Jurkat, Clone E6-1 (cell line): ENCODE measurements at places on chromosomes 2 and 18.

- no peak for DNase-seq
Measured at GRCh38 chr2:51401546-51401945, 369.6 kb upstream of the NRXN1 start.

GRCh38 chr2:159211447-159212396, 74.8 kb downstream of the WDSUB1 start:
- no peak for DNase-seq

- no peak for DNase-seq
Measured at GRCh38 chr2:142930835-142931398, 53.5 kb downstream of the KYNU start.

DNA sequence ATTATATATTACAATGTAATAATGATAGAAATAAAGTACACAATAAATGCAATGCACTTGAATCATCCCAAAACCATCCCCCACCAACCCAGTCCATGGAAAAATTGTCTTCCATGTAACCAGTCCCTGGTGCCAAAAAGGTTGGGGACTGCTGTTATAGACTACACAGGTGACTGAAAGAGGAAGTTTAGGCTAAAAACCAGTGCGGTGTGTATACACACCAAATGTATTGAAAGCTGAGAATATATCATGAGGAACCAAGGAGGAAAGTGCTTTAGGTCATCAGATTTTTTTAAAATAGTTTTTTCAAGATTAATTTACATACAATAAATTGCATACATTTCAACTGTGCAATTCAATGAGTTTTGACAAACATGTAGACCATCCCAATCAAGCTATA, 20.5 kb upstream of the C1D start:
- no peak for DNase-seq

DNA sequence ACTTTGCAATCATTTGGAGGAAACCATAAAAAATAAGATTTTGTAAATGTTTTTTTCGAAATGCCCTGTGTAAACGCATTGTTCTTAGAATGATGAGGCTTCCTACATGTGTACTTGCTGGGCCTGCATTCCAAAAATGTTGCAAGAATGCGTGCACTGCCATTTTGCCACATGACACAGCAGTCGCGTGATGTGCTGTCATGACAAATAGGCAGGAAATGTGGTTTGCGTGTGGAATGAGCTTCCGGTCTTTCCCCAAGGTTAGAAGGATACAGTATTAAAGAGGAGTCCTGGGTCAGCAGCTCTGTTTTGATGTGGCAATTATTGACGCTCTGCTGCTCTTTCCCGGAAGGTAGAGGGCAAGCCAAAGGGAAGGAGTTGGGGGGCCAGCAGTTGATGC, 18.1 kb upstream of the SERPINB2 start:
- DNase-seq, result peak; percentile 35

GRCh38 chr2:195613922-195614321, 43.1 kb upstream of the SLC39A10 start:
- DNase-seq, result no peak

- no peak for DNase-seq
Measured at GRCh38 chr2:100941646-100942240, 60.3 kb upstream of the RPL31 start.

DNA sequence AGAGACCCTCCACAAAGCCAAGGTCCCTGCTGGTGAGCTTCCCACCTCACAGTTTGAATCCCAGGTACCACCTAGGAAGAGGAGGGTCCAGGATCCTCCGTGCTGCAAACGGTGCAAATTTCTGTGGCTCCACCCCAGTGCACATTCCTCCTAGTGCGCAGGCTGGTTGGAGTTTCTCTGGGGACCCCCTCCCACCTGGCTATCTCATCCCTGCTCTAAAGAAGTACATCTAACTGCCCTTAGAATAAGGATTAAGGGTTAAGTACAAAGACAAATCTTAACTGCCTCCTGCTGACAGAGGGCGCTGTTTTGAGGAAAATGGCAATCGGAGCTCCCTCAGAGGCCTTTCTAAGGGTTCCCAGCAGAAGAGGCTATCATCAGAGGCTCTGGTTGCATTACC, 109.6 kb upstream of the FSIP2 start:
- DNase-seq, result peak; percentile 30

DNA sequence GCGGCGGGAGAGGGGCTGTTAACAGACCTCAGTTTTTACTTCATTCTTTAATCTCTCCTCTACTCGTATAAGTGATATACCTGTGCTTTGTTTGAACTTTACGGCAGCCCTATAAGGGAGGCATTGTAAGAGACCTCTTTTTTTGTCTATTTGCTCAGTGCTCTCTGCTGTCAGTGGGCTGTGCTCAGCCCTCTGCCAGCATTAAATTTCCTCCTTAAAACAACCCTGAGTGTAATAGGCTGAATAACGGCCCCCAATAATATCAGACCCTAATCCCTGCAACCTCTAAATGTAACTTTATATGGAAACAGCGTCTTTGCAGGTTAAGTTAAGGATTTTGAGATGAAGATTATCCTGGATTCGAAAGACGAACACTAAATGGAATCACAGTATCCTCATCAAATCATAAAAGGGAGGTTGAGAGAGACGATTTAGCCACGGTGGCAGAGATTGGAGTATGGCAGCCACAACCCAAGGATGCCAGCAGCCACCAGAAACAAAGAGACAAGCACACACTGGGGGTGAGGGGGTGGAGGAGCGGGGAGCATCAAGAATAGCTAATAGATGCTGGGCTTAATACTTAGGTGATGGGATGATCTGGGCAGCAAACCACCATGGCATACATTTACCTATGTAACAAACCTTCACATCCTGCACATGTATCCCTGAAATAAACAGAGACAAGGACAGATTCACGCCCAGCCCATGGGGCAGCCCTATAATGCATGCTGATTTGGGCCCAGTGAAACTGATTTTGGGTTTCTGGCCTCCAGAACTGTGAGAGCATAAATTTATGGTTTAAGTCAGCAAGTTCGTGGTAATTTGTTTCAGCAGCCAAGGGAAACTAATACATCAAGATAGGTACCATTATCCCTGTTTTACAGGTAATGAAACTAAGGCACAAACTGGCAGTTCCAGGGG, 894 bp upstream of the FARSB start:
- DNase-seq, result no peak

GRCh38 chr2:118548880-118549488, 298.5 kb downstream of the EN1 start:
- DNase-seq, result no peak

DNA sequence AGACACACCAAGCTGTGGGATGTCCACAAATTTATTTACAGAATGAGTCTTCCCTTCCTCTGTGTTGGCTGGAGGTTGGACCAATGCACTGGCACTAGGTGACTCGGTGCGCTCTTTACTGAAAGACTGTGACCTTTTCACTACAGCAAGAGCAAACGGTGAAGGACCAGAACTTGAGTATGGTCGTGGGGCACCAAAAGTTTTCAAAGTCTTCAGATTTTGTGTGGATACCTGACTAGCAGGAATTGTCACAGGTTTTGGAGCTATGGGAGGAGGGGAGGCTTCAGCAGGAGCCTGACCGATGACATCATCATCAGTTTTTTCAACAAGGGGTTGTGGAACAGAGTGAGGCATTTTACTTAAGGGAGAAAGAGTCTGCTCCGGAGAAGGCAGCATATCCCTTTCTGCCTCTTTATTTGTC, 73.0 kb upstream of the GRB14 start:
- DNase-seq, result no peak

DNA sequence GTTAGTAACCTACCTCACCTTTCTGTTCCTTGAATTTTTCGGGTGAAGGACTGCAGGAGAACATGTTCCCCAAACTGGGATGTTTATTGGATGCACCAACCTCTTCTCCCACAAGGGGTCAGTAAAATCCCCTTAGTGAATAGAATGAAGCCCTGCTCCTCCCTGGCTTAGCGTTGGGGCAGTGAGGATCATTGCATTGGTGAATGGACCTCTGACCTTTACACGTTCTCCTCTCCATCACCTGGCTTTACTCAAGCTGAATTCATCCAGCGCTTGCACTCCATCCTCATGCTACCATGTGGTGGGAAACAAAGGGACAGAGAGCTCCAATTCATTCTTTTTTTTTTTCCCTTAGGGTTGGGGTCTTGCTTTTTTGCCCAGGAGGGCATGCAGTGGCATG, 157.2 kb downstream of the MIB1 start:
- DNase-seq, result peak; percentile 1

GRCh38 chr2:218260742-218261422, at the start of gene GPBAR1:
Gene GPBAR1, plus strand, starts transcription at chr2:218261015. Its CDS starts 1,710 bp downstream, at chr2:218262725.
- DNase-seq, result no peak

GRCh38 chr2:219049282-219049681, 8.0 kb upstream of the CFAP65 start:
- no peak for DNase-seq

DNA sequence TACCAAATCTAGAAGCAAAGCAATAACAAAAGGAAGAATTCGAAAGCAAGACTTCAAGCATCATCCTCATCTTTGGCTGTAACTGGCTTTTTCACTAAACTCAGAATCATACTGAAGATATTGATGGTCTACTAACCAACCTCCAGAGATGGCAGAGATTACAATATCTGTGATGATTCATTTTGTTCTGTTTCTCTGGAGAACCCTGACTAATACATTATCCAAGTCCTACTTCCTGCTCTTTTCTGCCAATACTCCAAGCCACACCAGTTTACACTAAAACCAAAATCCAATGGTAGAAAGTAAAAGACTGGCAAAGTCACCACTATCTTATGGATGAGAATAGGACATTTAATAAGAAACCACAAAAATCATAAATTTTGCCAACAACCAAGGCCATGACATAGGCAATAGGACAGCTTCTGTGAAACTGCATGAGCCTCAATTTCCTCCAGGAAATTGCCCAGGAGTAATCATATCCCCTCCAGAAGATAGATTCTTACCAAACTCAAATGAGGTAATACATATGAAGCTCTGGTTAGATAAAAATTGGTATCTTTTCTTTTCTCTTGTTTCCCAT, 159.8 kb downstream of the METTL4 start:
- no peak for DNase-seq

- no peak for DNase-seq
Measured at GRCh38 chr18:57231864-57232263, 85.0 kb downstream of the BOD1L2 start.

DNA sequence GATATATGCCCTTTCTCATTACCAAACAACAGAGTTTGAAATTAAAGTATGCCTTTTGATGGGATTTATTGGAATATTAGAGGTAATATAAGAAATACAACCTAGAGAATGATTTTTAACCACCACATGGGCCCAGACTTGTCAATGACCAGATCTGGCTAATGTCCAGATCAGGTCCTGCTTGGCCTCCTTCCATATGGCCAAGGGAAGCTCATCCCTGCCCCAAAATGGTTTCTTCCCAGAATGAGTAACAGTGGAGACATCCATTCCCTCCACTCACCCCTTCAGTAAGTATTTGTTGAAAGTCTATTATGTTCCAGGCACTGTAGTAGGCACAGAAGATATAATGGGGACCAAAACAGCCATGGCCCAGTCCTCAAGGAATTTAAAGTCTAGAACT, 54.9 kb downstream of the ANTXR1 start:
- DNase-seq, result no peak

- DNase-seq, result no peak
Measured at GRCh38 chr2:226426292-226426736, 373.3 kb downstream of the IRS1 start.

DNA sequence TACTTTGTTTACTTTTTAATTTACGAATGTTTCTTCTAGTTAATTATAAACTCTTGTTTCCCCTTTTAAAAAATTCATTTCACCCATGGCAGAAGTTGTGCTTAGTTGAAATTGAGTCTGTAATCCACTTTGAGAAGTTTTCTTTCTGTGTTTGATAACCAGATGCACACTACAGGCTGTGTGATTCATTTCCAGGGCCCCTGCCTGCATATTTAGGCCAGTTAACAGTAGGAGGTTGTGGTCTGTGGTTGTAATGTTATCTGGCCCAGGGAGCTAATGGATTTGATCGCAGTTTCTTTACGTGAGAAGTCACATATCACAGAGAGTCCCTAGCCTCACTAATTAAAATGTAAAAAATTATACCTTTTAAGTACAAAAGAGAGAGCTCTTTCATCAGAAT, 3.3 kb downstream of the CDH7 start:
- DNase-seq, result no peak

DNA sequence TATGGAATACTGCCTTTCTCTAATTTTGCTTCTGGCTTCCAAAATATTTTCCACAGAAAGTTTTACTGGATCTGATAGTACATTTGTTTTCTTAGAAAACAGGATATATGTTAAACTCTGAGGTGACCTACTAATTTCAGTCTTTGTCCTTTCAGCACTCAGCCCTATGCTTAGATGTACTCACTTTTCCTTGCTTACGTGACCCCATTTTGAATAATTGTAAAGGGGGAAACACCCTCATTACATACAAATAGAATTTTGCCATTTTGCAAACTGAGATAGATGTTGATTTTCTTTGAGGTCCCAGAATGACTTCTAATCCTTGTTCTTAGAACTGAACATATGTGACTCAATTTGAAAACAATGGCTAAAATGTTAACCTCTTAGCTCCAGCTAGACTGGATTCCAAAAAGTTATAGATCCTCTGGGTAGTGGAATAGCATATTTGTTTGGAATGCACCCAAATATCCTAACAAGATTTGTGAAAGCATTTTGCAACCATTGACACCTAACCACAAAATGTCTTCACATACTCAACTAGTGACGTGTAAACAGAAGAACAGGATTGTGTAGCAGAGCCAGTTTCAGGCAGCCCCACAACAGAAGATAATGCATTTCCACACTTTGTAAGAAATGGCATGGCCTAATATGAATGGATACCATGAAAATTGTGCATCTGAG, 44.8 kb upstream of the EHBP1 start:
- DNase-seq, result no peak

GRCh38 chr2:118333664-118334063, 245.4 kb downstream of the INSIG2 start:
- no peak for DNase-seq

- DNase-seq, result no peak
Measured at GRCh38 chr2:207233731-207234130, 68.0 kb upstream of the KLF7 start.

GRCh38 chr2:1976112-1976511, 231.8 kb upstream of the PXDN start:
- no peak for DNase-seq

DNA sequence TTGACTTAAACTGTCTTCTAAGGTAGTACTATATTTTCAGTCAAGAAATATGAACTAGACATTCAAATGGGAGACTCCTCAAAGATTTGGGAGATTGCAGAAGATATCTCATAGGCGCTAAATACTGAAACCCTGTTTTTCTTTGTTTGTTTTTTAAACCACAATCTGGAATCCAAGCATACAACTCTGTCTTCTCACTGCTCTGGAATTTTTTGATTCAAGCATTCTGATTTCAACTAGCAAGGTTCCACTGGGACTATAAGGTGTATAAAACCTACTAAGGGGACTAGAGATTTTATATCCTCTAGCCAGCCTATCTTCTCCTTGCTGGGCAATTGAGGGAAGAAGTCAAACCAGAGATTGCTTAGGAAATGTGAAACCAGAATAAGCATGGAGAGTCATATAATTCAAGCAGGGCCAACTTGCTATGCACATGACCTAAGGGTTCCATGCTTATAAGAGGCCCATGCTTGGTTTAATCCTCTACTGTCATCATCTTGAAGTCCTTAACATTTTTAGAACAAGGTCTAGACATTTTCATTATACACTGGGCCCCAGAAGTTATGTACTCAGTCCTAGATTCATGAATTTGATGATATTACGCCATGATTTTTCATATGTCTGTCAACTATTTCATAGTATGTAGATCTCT, 405.5 kb downstream of the PARD3B start:
- DNase-seq, result no peak

- DNase-seq, result no peak
Measured at GRCh38 chr2:26971911-26972786, 1.7 kb downstream of the MAPRE3 start.

- DNase-seq, result no peak
Measured at GRCh38 chr2:86323273-86324021, 14.0 kb downstream of the REEP1 start.
